ENCODE measurements at places on chromosomes 4 and X.

- no peak overlapping the region for H3K27ac ChIP-seq
- H3K27me3 ChIP-seq, result peaks cover under 1% of the 10 kb centered on the region
- no peak for DNase-seq
- H3K36me3 ChIP-seq, result no peaks in the 10 kb centered on the region
Observed at GRCh38 chr4:183409934-183410333, 34.5 kb upstream of the CDKN2AIP start.

DNA sequence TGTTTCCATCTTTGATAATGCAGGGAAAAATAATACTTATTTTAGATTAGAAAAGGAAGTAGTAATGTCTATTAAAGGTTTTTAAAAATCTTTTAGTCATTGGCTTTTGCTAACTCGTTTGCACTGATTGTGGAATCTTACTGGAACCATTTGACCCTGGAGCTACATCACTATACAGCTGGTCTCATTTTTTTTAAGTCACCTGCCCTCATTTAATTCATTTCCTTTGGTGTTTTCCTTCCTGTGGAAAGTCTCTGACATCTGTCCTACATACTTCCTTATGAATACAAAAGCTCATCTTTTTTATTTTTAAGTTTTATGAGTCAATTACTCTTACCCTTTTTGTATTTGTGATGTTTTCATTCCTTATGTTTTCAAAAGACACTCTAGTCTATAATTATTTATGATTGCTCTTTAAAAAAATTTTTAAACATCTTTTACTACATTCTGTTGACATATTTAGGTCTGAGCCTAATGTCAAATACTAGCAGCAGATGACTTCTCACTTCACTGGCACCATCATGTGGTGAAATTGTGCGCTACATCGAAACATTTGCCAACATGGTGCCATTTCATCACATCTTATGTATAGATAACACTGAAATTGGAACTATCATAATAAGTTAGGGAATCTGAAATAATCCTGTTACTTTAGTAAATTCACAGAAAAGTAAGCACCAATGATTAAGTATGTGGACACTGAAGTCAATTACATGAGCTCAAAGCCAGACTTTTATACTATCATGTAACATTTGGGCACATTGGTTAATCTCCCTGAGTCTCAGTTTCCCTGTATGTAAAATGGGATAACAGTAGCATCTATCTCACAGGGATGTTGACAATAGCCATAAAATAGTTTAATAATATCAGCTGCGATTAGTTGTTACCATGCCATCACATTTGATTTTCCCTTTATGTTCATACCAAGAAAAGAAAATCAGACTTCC lies 9.4 kb upstream of the MMAA start:
- no peak overlapping the region for H3K27ac ChIP-seq
- H3K27me3 ChIP-seq, result peaks cover 16% of the 10 kb centered on the region
- H3K4me1 ChIP-seq, result peaks cover 2% of the 10 kb centered on the region
- H3K4me3 ChIP-seq, result no peak overlapping the region
- peak; percentile 35 for DNase-seq
- H3K36me3 ChIP-seq, result no peaks in the 10 kb centered on the region

DNA sequence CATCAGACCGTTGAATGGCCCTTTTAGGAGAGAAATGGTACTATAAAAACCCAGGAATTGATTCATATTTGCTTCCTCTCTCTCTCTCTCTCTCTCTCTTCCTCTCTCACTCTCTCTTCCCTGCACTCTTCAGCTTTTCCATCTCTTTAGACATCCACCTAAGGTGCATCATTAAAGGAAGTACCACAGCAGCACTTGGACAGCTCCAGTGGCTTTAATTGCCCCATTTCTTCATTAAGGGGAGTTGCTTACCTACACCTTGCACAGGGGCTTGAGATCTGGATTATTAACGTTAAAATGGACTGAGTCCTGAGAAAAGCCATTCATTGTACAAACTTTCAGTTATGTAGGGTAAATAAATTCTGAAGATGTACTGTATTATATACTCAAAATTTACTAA lies 323.6 kb downstream of the AFF2 start:
- no peak for DNase-seq
- no peaks in the 10 kb centered on the region for H3K36me3 ChIP-seq
- H3K4me1 ChIP-seq, result no peaks in the 10 kb centered on the region
- no peaks in the 10 kb centered on the region for H3K27me3 ChIP-seq
- no peak overlapping the region for H3K4me3 ChIP-seq
- H3K27ac ChIP-seq, result no peak overlapping the region

DNA sequence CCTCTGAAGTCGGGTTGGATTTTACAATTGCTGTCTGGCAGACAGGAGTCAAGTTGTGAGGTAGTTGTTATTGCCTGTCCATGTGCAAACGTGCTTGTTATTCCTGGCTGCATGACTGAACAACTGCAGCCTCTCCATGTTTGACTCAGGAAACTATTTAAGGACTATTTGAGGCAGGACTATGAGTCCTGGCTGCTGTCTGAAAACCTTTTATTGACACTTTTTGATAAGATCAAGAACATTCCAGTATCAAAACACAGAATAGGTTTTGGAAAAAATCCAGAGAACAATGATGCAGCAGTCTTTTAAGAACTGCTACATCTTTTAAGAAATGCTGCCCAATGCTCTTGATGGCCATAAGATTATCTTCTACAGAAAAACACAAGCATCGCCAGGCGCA lies 10.0 kb upstream of the SPRY1 start:
- peaks cover 6% of the 10 kb centered on the region for H3K27me3 ChIP-seq
- no peak for DNase-seq
- no peaks in the 10 kb centered on the region for H3K4me1 ChIP-seq
- no peaks in the 10 kb centered on the region for H3K36me3 ChIP-seq
- H3K4me3 ChIP-seq, result no peak overlapping the region

- H3K4me1 ChIP-seq, result no peaks in the 10 kb centered on the region
- no peak for DNase-seq
- no peaks in the 10 kb centered on the region for H3K27me3 ChIP-seq
- no peak overlapping the region for H3K4me3 ChIP-seq
- no peak overlapping the region for H3K27ac ChIP-seq
Observed at GRCh38 chr4:142585411-142585810, 260.7 kb downstream of the INPP4B start.

- H3K4me3 ChIP-seq, result no peak overlapping the region
- no peaks in the 10 kb centered on the region for H3K36me3 ChIP-seq
- no peak overlapping the region for H3K27ac ChIP-seq
- no peak for DNase-seq
Observed at GRCh38 chr4:13703096-13703495, 75.6 kb upstream of the BOD1L1 start.

DNA sequence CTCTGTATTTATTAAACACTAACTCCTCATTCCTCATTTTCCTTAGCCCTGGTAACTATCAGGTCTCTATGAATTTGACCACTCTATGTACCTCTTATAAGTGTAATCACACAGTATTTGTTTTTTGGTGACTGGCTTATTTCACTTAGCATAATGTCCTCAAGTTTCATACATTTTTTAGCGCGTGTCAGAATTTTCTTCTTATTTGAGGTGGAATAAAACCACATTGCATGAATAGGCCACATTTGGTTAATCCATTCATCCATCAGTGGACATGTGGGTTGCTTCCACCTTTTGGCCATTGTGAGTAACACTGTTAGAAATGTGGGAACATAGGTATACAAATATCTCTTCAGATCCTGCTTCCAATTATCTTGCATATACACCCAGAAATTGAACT lies 341.2 kb upstream of the BOD1L1 start:
- H3K27ac ChIP-seq, result no peak overlapping the region
- no peaks in the 10 kb centered on the region for H3K4me1 ChIP-seq
- no peaks in the 10 kb centered on the region for H3K27me3 ChIP-seq
- H3K4me3 ChIP-seq, result no peak overlapping the region

DNA sequence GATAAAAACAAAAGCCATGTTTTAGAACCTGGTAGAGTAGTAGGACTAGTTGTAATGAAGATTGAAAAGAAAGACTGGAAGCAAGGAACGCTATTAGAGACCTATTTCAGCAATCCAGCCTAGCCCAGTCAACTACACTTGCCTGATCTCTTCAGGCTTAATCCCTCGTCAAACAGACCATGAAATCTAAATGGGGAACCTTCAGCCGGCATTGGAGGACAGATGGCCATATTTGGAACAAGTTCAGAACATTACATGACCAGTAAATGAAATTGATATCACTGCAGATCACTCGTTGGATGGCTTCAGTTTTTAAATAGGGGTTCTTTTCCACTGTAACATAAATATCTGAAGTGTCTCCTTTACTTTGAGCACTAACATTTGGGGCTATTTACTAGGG lies 84.8 kb upstream of the WDR44 start:
- no peaks in the 10 kb centered on the region for H3K36me3 ChIP-seq
- no peak for DNase-seq
- no peaks in the 10 kb centered on the region for H3K4me1 ChIP-seq
- no peak overlapping the region for H3K4me3 ChIP-seq

DNA sequence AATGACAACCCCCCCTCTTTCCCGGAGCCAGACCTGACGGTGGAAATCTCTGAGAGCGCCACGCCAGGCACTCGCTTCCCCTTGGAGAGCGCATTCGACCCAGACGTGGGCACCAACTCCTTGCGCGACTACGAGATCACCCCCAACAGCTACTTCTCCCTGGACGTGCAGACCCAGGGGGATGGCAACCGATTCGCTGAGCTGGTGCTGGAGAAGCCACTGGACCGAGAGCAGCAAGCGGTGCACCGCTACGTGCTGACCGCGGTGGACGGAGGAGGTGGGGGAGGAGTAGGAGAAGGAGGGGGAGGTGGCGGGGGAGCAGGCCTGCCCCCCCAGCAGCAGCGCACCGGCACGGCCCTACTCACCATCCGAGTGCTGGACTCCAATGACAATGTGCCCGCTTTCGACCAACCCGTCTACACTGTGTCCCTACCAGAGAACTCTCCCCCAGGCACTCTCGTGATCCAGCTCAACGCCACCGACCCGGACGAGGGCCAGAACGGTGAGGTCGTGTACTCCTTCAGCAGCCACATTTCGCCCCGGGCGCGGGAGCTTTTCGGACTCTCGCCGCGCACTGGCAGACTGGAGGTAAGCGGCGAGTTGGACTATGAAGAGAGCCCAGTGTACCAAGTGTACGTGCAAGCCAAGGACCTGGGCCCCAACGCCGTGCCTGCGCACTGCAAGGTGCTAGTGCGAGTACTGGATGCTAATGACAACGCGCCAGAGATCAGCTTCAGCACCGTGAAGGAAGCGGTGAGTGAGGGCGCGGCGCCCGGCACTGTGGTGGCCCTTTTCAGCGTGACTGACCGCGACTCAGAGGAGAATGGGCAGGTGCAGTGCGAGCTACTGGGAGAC lies 1.6 kb downstream of the PCDH10 start:
- peaks cover 15% of the 10 kb centered on the region for H3K4me1 ChIP-seq
- peaks cover 79% of the 10 kb centered on the region for H3K27me3 ChIP-seq
- H3K36me3 ChIP-seq, result peaks cover 2% of the 10 kb centered on the region
- peak overlapping the region; percentile 63 for H3K27ac ChIP-seq
- DNase-seq, result no peak

GRCh38 chr4:187302457-187303150 lies 578.9 kb upstream of the FAT1 start:
- no peak overlapping the region for H3K4me3 ChIP-seq
- no peaks in the 10 kb centered on the region for H3K36me3 ChIP-seq
- H3K27me3 ChIP-seq, result no peaks in the 10 kb centered on the region
- H3K4me1 ChIP-seq, result no peaks in the 10 kb centered on the region

DNA sequence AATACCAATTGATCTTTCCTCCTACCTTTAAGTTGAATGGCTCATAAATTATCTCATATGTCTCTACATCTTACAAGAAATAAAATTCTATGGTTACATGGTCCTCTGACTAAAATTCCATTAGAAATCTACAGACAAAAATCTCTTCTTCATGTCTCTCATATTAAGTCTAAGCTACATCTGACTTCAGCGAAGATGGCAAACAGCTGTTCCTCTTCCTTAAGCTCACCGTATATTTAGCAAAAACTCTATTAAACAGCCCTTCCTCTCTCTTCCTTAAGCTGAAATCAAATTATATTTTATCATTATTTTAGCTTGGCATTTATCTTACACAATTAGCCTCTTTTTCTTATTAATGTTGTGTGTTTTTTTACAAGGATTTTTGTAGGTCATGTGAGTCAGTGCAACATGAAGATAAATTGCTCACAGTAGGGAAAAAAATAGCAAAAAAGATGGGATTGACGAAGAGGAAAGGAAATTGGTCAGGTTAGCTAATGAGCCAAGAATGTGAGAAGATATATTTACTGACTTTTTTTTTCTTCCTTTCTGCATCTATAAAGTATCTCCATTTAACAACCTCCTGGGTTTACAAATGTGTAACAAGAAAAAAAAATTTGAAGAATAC lies 2412.8 kb downstream of the ARAP2 start:
- no peaks in the 10 kb centered on the region for H3K4me1 ChIP-seq
- DNase-seq, result no peak
- H3K27me3 ChIP-seq, result no peaks in the 10 kb centered on the region
- no peaks in the 10 kb centered on the region for H3K36me3 ChIP-seq
- no peak overlapping the region for H3K27ac ChIP-seq
- no peak overlapping the region for H3K4me3 ChIP-seq

DNA sequence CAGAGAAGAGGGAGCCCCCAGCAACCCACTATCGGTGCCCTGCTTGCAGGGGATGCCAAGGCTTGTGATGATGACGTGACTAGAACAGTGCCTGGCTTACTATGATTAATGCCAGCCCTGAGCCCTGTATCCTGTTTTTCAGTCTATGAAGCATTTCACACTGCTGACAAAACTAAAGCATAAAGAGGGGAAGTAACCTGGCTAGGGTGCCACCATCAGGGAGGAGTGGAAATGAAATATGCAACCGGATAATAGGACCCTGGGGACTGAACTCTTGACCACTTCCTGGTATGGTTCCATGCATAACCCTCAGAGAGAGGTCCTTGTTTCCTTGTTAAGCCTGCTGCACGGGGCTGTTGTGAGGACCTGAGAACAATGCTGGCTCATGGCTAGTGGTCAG lies 50.3 kb downstream of the MED28 start:
- no peak for DNase-seq
- H3K36me3 ChIP-seq, result no peaks in the 10 kb centered on the region
- peaks cover 2% of the 10 kb centered on the region for H3K27me3 ChIP-seq
- no peak overlapping the region for H3K4me3 ChIP-seq
- no peak overlapping the region for H3K27ac ChIP-seq

GRCh38 chr4:78945651-78946179 lies 6.5 kb upstream of the PAQR3 start:
- peaks cover 57% of the 10 kb centered on the region for H3K27me3 ChIP-seq
- H3K4me1 ChIP-seq, result peaks cover 12% of the 10 kb centered on the region
- no peak overlapping the region for H3K27ac ChIP-seq
- H3K4me3 ChIP-seq, result no peak overlapping the region

GRCh38 chr4:128470492-128471053 lies 183.0 kb upstream of the PGRMC2 start:
- DNase-seq, result no peak
- H3K4me3 ChIP-seq, result no peak overlapping the region
- H3K4me1 ChIP-seq, result no peaks in the 10 kb centered on the region
- H3K36me3 ChIP-seq, result no peaks in the 10 kb centered on the region
- peaks cover 1% of the 10 kb centered on the region for H3K27me3 ChIP-seq

DNA sequence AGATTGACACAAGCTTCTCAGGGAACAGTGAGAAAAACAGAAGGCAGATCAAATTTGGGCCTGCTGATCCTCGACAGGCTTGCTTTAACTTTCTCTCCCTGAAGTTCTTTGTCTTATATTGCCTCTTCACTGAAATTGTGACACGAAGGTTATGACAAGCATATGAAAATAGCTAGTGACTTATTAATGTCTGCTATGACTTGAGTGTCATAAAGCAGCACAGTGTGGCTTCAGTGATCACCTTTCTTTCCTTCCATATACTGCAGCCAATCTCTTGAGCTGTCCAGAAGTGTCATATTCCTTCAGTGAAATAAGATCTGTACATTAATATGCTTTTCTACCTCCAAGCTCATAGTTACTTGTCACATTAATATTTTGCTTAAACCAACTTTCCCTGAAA lies 870.2 kb downstream of the C4orf33 start:
- H3K4me3 ChIP-seq, result no peak overlapping the region
- H3K36me3 ChIP-seq, result no peaks in the 10 kb centered on the region
- H3K27me3 ChIP-seq, result no peaks in the 10 kb centered on the region
